Activated naive CD8-positive, alpha-beta T cell treated with anti-CD3 and anti-CD28 coated beads for 36 hours (primary cell): ENCODE measurements at places on chromosomes 1 and 21.

DNA sequence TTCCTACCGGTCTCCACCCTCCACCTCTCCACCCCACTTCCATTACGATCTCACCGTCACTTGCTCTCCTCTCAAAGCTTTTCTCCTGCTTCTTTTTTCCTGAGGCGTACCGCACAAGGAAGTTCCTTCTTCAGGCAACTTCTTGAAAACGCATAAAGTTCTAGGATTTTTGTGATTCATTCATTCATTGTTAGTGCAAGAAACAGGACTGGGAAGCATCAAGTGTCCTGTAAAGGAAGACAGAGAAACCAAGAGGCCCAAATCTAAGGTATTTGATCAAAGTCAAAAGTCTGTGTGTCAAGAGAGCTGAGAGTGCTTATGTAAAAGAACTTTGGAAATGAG lies 1.3 kb upstream of the RCC2 start:
- no peak for DNase-seq

GRCh38 chr1:47205918-47206317 lies 16.1 kb upstream of the PDZK1IP1 start:
- DNase-seq, result no peak

GRCh38 chr1:234870020-234870981 lies 258.3 kb downstream of the TOMM20 start:
- no peak for DNase-seq

GRCh38 chr1:80882553-80882952 lies 918.2 kb upstream of the ADGRL2 start:
- no peak for DNase-seq

DNA sequence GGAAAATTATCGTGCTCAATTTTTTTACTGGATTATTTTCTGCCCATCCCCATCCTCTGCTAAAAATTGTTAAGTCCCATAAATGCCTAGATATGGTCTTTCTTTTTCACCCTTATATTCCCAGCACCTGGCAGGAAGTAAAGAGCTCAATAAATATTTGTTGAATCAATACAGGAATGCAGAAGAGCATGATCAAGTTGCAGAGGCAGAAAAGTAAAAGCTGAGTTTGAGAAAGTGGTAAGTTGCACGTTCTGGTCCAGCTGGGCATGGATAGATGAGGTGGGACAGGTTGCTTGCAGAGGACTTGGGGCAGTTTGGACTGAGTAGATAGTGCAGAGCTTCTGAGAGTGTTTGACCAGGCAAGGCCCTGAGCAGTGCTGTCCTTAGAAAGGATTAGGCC lies 40.1 kb downstream of the ZNF281 start:
- DNase-seq, result no peak

- DNase-seq, result no peak
Measured at GRCh38 chr21:19490481-19490880, 1086.9 kb upstream of the TMPRSS15 start.

GRCh38 chr1:21270086-21270689 lies 20.1 kb downstream of the ECE1 start:
- peak; percentile 78 for DNase-seq

DNA sequence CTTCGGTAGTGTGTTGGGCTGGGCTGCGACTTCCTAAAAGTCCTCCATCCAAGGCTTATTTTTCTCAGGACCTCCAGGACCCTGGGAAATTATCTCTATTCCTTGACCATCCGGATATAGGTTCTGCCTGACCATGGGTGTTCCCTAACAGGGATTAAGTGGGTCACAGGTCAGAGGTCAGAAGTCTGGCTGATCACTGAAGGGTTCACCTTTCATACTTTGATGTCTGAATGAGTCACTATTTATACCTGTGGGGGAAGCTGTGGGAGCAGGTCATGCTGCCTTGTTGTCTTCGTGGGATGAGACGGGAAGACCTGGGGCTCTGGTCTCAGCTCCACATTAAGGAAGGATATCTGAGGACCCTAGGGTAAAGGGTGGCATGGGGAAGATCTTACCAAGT lies 65.0 kb upstream of the ETV3 start:
- no peak for DNase-seq

- no peak for DNase-seq
Measured at GRCh38 chr1:206824331-206824730, 41.1 kb upstream of the IL20 start.

DNA sequence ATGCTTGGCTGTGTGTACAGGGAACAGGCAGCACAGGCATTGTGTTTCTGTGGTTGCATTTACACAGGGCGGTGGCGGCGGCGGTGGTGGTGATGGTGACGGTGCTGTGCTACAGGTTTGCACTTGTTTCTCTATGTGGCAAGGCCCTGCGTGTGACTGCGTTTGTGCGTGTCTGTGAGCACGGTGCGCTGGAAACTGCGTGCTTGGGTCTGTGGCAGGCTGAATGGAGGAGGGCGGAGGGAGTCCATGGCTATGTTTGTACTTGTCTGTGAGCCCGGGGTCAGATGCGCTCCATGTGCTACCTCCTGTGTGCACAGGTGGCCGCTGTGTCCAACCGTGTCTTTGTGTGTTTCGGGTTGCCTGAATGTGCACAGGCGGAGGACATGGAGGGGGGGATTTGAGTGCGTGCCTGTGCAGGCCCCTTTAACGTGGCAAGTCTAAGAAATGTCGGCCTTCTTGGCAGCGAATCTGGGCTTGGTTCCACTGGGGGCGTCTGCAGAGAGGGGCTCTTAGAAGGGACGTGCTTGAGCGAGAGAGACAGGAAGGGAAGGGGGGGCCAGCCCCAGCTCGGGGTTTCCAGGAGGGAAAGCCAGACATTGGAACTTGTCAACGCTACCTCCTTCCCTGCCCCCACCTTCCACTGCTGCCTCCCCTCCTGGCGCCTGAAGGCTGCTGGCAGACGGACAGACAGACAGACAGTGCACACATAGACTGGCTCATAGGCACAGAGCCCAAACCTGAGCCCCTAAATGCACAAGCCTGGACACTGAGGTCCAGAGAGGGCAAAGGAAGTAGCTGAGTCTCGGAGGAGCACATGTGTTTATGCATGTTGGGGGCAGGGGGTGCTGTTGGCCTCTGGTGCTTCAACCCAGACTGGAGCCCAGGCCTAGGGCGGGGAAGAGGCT lies 32.7 kb upstream of the WASF2 start:
- DNase-seq, result peak; percentile 77

- no peak for DNase-seq
Measured at GRCh38 chr1:240151136-240151735, 59.6 kb downstream of the FMN2 start.

GRCh38 chr1:155472491-155473083 lies 90.0 kb downstream of the ASH1L start:
- DNase-seq, result no peak

DNA sequence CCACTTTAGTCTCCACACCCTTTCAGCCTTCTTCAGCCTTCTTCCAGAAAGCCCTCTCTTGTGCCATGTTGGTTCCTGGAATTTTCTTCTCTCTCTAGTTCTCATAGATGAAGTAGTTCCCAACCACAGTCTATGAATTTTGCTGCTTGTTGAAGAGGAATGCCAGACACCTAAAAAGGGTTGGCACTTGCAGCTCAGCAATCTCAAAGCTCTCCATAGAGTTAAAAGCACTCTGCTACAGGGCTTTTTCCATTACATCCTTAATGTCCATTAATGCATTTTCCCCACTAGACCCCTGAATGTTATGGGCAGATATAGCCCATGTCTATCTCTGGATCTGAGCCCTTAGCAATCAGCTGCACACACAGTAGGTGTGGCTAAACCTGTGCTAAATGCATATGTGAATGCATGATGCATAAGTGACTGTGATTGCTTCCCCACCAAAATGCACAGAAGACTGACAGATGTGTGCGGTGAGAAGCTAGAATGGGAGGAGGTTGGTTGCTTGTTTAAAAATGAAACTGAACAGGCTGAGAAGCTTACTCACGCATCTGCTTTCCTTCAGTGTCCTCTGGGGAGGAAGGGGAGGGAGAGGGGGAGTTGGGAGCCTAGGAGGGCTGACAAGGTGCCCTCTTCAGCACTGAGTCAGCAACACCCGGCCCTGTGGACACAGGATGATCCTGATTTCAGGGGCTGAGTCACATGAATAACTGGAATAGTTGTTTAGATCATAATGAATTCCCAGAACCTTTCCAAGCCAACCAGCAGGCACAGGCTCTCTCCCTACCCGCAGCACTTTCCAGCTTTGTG lies 146.1 kb upstream of the FGGY start:
- peak; percentile 10 for DNase-seq

DNA sequence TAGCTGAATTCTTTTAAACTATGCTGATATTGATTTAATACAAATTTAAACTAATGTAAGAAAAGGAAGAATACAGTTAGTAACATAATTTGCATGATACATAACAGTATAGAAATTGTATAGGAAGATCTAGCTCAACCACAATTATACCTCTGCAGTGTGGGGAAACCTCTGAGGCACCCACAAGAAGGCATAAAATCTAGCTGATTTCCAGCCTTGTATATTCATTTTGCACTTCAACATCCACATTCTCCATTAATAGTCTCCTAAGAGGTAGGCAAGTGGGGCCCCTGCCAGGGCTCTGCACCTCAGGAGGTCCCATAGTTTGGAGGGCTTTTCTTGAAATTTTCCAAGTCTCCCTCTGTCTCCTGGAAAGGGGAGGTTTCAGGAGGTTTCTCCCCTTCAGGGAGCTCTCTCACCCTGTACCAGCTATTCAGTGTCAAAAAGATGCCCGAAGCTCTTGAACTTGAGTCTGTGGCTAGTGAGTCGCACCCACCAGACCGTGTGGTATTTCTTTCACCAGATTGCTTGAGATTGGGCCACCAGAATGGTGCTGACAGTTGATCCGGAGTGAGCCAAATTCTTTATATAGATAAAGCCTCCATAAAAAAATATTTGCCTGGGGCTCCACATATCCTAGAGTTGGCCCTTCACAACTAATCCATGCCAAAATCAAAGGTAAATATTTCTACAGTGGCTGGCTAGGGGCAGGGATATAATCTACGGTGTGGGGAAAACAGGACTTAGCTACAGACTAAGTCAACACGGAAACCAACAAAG lies 108.2 kb downstream of the TIAM1 start:
- DNase-seq, result no peak

- DNase-seq, result no peak
Measured at GRCh38 chr1:232748910-232749368, 56.3 kb upstream of the MAP10 start.

DNA sequence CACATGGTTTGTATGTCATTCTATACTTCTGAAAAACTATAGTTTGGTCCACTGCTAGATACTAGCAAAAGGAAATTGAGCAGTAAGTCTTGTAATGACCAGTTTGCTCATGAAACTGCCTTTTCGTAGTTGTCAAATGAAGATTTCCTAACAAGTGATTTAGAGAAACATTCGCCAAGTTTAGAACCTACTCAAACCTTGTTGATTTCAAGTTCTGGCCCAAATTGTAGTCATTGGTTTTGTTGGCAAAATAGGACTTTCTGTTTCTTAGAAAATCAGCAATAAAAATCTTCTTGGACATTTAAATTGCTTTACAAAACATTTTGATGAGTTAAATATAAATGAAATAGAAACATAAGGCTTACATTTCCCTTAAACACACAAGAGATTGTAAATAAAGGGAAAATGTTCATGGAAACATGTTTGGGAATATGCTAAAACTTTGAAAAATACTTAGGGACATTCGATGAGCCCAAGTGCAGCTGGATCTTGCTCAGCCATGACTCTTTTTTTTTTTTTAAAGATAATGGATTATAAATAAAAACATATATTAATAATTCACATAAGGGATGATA lies 178.5 kb upstream of the LYPLAL1 start:
- DNase-seq, result no peak

DNA sequence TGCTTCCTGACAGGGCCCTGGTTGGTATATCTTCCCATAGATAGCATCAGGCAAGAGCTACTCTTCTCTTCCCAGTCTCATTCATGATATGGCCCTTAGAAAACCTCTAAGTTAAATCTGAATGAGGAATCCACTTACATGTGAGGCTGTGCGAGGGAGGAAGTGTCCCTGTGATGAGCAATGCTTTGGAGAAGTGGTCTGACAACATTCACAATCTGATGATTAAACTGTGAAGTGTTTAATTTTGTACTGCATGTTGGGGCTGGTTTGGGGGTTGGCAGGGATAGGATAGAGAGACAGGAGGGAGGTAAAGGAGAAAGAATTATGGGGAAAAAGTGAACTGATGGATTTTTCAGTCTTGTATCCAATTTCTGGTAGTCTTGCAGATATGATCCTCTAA lies 421.2 kb upstream of the DAB1 start:
- no peak for DNase-seq

- DNase-seq, result peak; percentile 49
Measured at GRCh38 chr21:42850866-42851391, 28.4 kb downstream of the WDR4 start.

GRCh38 chr1:116938216-116938615 lies 28.5 kb downstream of the PTGFRN start:
- DNase-seq, result no peak

- peak; percentile 29 for DNase-seq
Measured at GRCh38 chr1:211833174-211833820, 2.7 kb upstream of the LPGAT1 start.

GRCh38 chr21:46163380-46163779 lies 8.0 kb upstream of the FTCD start:
- no peak for DNase-seq

DNA sequence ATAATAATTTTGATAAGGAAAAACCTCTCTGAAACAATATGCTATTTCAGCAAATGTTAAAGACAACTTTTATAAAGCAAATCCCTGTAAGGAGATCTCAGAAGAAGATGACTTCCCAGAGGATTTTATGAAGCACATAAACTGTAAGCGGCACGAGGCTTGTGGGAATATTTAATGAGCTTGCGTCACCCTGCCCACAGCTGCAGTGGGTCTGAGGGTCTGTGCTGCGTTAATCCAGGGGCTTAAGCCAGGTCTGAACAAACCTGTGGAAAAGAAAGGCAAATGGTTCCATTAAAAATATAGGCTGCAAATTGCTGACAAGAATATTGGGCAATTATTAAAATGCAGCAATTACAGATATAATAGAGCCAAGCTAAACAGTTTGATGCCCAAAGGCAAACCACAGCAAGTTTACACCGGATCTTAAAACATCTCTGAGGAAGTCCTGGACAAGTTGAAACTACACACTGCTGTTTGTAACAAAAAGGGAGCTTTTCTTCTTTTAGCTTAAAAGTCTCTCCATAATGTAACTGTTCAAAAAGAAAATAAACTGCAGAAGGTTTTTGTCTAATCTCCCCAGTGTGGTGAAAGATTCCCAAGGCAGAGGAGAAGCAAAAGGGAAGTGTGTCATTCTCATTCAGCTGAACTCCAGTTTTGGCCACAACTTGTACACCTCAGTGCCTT lies 21.8 kb downstream of the TGFBR3 start:
- no peak for DNase-seq

- DNase-seq, result no peak
Measured at GRCh38 chr21:17651526-17651925, 38.8 kb upstream of the BTG3 start.

DNA sequence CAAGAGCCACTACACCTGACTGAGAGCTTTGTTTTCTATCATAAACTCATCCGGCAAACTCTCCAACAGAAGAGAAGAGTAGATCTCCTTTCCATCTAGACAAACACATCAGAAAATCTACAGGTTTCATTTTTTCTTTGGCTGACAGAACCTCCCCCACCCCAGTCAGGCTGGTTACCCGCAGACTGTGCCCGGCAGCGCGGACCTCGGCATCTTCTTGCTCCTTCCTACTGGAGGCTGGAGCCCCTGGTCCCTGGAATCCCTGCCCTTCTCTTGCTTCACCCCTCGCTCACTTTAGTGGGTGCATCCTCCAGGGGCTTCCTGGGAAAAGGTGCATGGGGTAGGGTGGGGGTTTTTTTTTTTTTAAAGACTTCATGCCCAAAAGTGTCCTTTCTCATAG lies 23.0 kb downstream of the NCMAP start:
- DNase-seq, result no peak
